ENCODE measurements at places on chromosomes 7 and 10.
A peak's percentile ranks its signal among the peaks of the same experiment; 100 is the strongest.

DNA sequence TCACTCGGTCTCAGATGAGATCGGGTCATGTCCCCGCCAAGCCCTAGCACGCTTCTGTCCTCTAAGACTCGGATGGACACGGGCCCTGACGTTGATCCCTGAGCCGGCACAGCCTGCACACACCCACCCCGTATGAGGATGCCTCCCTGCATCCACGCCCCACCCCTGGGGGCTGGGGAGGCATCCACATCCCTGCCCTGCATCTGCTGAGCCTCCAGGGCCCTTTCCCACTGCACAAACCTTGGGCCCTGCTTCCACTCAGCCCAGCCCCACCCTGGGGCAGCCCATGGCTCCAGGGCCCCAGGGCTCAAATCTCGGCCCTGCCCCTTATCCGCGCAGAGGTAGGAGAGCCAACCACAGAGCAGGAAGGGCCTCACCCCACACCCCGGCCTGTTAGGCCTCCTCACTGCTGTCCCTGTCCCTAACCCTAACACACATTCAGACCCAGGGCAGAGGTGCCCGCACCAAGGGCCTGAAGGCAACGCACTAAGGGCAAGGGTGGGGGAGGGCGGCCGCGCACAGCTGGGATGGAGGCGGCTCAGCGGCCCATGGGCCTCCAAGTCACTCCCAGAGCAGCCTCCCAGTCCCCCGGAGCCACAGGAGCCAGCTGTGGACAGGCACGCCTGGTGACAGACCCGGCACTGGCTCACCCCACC lies 9.5 kb upstream of the MICALL2 start:
- no peak for DNase-seq

- peak; percentile 8 for DNase-seq
These were observed 45.2 kb upstream of the BHLHA15 start for GRCh38 chr7:98165827-98166667.

DNA sequence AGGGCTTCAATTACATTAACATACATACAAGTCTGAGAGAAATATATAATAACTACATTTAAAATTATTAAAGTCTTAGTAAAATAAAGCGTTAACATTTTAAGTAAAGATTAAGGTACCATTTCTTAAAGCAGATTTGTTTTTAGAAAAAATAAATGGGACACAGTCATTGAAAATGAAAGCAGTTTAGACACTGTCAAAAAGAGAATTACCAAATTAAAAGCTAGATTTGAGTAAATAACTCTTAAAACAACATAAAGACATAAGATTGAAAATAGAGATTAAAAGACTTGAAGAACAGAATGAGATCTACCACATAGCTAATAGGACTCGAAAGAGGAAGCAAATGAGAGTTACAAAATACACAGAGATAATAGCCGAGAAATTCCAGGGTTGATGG lies 562.2 kb upstream of the FOXK1 start:
- no peak for DNase-seq

- DNase-seq: no peak
These were observed 51.4 kb downstream of the HECW1 start for GRCh38 chr7:43163885-43164284.

GRCh38 chr7:130750755-130751154 lies 16.7 kb upstream of the KLF14 start:
- no peak for DNase-seq

- DNase-seq: no peak
These were observed 112.1 kb downstream of the FAM53B start for GRCh38 chr10:124632064-124632531.

DNA sequence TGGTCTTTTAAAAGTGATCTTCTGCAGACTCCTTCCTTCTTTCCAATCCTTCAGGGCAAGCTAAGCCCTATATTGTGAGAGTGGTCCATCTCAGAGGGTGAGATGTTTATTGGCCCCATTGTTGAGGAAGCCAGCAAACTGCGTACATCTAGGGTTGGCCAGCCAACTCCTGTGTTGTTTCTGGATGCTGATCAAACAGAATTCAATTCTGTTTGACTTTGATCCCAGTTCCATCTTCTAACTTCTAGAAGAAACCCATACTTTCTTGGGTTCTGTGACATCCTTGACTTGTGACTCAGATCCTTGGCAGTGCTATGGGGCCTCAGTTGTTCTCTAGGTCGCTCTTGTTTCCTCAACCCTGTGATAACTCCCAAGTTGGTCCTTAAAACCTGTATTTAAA lies 116.2 kb downstream of the LSMEM1 start:
- DNase-seq: no peak

DNA sequence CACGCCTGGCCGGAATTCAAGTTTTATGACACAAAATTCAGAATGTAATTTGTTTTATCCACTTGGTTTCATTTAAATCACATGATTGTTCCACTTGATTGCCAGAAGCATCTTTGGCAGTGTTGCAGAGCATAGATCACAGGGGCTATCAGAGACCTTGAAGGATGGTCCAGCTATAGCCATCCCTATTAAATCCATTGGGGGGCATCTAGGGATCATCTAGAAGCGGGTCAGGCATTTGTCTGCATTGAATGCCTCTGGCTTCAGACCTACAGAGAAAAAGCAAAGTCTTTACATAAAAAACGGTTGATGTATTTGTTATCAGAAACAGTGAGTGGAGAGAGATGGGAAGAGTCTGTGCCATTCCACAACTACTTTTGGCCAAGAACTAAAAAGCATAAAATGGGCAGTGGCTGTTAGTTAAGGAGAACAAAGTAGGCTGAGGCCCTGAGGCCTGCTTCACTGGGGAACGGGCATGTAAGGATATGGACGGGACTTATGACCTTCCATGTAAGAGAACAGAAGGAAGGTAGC lies 146.3 kb downstream of the NXPH1 start:
- no peak for DNase-seq

- DNase-seq: no peak
These were observed 43.8 kb downstream of the ETV1 start for GRCh38 chr7:13945670-13946069.

- DNase-seq: no peak
These were observed 40.0 kb downstream of the C10orf120 start for GRCh38 chr10:122659651-122660050.

- DNase-seq: no peak
These were observed 30.3 kb upstream of the CREB3L2 start for GRCh38 chr7:138032186-138032585.

DNA sequence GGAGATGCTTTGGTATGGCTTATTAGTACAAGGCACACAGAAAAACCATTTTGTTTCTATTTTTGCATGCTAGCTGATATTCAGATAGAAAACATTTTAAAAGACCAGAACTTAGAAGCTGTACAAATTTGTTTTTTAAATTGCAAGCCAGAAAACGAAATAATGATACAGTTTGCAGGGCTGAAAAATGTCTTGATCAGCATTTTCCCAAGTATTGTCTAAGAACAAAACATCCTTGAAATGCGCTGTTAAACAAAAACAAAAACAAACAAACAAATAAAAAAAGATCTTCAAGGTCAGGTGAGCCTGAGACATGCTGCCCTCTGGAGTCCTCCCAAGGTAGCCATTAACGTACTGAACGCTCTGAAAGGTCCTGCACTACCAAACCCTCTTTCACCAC lies 98.3 kb downstream of the VIM start:
- no peak for DNase-seq

DNA sequence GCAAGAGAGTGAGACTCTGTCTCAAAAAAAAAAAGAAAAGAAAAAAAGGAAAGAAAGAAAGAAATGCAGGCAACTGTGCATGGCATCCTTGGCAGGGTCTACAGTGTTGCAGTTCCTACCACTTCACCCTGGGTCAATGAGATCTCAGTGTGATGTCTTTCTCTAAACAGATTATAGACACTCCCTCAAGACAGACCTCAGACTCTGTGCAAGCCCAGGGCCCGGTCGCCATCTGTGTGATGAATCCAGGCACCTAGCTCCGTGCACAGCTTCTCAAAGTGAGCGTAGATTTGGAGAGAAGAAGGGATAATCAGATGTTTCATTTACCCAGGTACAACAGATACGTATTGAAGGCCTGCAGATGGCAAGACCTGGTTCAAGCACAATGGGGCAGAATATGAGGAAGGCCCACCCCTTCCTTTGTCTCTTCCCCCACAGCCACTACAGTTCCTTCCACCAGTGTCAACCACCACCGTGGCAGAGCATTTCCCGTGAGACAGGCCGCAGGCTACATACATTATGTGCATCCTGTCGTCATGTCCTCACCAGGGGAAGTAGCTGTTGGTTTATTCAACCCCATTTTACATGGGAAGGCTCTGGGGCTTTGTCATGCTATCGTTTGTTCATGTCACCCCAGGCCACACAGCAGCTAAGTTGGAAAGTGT lies 471.7 kb upstream of the GALNT17 start:
- DNase-seq: no peak

DNA sequence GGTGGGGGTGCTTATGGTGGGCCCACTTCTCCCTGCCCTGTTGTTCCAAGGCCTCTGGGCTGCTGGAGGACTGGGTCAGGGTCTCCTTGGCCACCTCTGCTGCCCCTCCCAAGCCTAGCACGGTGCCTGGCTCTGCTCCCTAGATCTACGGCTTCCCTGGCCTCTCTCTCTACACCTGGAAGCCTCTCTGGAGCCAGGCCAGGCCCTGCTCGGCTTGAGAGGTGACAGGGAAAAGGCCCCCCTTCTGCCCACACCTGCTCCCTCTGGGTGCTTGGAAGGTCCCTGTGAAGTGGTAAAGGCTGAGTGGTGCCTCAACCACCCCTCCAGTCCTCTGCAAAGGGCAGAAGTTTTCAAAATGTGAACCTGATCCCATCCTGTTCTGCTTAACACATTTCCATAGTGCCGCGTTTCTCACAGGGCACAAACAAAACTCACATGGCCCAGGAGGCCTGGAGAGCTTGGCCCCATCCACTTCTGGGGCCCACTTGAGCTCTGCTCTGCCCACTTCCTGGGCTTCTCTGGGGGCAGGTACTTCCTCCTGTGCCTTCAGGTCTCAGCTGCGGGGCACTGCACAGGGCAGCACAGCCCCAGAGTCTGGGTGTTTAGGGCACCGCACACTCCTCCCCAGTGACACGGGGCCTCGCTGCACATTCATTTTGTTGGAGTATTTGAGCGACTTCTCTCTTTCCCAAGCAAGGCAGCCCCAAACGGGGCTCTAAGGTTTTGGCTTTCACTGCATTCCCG lies 169.9 kb downstream of the PIP4K2A start:
- DNase-seq: no peak

GRCh38 chr10:5545778-5546710 lies 21.3 kb downstream of the CALML3 start:
- DNase-seq: peak; percentile 73

GRCh38 chr10:59060852-59061251 lies 115.6 kb upstream of the PHYHIPL start:
- no peak for DNase-seq

- no peak for DNase-seq
These were observed 117.6 kb downstream of the TSPAN12 start for GRCh38 chr7:120740348-120740747.

DNA sequence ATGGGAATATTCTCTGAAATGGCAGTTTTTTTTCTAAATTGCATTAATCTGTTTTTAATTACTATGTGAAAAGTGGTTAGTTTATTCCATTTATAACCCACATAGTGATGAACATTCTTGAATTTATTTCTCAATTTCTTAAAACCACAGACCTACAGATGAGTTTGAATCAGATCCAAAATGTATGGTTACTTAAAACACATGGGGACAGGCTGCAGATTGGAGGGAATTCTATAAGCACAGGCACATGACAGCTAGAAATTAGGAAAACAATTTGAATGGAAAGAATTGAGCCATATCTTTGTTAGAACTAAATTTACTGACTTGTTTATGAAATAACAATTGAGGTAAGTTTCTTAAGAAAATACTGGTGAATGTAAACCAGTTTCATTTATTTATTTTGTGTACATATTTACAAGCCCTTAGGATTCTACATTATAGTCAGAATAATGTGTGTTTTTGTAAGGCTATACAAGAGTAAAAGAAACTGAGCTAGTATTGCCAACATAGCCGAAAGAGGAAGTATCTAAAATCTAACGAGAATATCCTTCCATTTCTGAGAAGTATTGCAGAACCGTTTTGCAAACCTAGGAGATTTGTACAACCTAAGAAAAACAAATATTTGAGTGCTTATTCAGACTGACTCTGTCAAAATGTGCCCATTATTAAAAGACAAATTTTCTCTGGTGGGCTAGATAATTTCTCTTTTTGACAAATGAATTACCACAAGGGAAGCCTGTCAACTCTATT lies 434.3 kb upstream of the SEMA3D start:
- DNase-seq: peak; percentile 75

DNA sequence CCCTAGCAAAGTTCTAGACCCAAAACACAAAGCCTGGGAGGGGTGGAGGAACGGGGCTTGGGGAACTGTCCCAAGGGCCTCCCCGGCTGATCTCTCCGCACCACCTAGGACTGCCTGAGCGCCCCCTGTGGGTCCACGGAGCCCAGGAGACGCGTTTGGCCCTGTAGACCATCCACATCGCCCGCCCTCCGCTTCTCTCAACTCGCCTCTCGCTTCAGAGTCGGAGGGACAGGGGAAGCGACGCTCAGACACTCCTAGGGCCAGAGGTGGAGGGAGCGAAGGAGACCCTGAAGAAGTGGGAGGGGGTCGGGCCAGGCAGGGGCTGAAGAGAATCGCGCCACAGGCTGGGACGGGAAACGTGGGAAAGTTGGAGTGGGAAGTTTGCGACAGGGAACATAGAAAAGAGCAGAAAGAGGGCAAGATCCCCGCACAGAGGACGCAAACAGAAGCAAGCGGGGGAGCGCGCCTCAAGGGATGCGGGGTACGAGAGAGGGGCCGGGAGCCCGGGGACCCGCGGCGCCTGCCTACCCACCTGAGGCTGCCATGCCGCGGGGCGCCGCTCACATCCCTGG lies 378 bp downstream of the PIK3AP1 start:
- no peak for DNase-seq

GRCh38 chr10:98097616-98098015 lies 36.8 kb upstream of the R3HCC1L start:
- no peak for DNase-seq

GRCh38 chr10:129194181-129194870 lies 272.7 kb upstream of the MGMT start:
- DNase-seq: no peak

- DNase-seq: peak; percentile 66
These were observed 1168.4 kb downstream of the GATA3 start for GRCh38 chr10:9222917-9223316.

DNA sequence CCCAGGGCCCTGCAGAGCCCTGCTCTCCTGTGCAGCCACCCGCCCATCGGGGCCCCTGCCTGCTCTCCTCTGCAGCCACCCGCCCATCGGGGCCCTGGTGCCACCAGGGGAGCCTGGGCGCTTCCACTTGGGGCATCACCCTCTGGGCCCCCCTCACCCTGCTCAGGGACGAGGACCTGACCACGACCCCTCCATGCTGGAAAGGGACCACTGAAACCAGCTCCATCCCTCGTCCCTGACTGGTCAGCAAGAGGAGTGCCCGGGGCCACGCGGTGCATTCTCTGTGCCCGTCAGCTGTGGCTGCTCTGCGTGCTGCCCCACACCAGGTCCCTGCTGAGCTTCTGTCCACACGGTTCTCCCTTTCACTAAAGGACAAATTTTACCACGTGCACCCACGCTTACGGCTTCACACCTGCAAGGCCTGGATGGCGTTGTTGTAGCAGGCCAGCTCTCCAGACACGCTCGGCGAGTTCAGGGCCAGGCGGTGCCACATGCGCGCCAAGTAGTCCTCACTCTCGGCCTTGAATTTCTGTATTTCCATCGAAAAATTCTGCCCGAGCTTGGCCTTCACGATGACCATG lies 57.6 kb downstream of the CFAP46 start:
- DNase-seq: no peak

GRCh38 chr10:127990846-127991542 lies 84.1 kb downstream of the PTPRE start:
- peak; percentile 91 for DNase-seq

GRCh38 chr10:130474591-130474990 lies 338.4 kb downstream of the GLRX3 start:
- DNase-seq: no peak
